Daoy (cell line): ENCODE measurements at places on chromosomes 1 and 21. TPM values are rescaled to one million over a fixed set of nuclear protein-coding genes. Genes with fewer than 3 reads are reported as not detected.

GRCh38 chr1:107535091-107535490 lies 394.3 kb downstream of the NTNG1 start:
- no peak for DNase-seq

The TEX50 gene
- total RNA-seq, result not detected in 2 replicates

GRCh38 chr1:117286145-117286544 lies 75.4 kb upstream of the VTCN1 start:
- DNase-seq, result no peak

The ERICH3 gene
- 0.06 TPM in 1 of 2 replicates, not detected in the other for total RNA-seq

DNA sequence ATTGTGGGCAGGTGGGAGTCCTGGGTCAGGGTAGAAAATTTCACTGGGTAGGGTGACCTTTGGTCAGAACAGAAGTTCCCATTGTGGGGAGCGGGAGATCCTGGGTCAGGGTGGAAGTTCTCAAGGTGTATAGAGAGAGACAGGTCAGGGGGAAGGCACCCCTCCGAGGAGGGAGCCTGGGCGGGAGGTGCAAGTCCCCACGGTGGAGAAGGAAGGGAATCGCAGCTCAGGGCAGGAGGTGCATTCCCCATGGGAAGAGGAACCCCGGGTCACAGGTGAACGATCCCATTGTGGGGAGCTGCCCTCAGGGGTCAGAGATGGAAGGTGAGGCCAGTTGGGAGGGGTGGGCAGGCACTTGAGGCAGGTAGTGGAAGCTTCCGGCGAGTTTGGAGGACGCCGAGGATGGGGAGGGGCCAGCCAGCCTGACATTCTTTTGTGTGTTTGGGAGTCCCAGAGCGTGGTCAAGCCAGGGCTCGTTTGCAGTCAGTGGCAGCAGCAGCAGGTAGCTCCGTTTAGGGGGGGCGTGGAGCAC lies 637 bp downstream of the LYPLA2 start:
- DNase-seq, result peak; percentile 56

- no peak for DNase-seq
These were observed 95.3 kb upstream of the ACTRT2 start for GRCh38 chr1:2925918-2926317.

The CD52 gene
- total RNA-seq, result not detected in 2 replicates

- DNase-seq, result no peak
These were observed 11.7 kb downstream of the LRIF1 start for GRCh38 chr1:110952031-110952430.

GRCh38 chr1:60875138-60875537 lies 207.2 kb upstream of the NFIA start:
- DNase-seq, result no peak

DNA sequence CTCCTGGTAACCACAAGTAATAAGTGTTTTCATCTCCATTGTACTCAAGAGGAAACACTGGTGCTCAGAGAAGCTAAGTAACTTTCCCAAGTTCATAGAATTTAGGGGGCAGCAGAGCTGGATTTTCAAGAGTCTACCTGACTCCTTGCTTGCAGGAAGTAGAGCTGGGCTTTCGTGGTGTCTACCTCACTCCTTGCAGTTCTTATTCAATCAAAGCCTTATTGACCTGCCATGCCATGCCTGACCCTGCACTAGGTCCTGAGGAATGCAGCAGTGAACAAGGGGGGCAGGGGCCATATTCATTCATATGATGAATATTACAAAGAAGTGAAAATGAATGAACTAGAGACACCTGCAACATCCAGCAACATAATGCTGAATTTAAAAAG lies 93.3 kb downstream of the GLIS1 start:
- no peak for DNase-seq

GRCh38 chr1:38818175-38818976 lies 41.2 kb downstream of the RRAGC start:
- DNase-seq, result peak; percentile 50

DNA sequence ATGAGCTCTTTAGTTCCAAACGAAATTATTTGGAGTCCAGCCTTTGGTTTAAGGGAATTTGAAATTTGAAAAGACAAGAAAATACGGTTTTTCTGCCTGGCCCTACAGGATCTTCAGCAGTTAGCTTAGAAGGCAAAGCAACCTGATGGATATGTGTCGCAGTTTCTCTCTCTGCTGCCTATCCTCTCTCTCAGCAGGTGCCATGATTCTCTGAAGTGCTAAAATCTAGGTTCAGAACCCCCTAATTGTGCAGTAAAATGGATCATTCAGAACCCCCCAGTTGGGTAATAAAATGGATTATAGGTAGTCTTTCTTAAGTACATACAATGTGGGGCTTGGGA lies 446 bp upstream of the DEPDC1 start:
- DNase-seq, result no peak

- DNase-seq, result no peak
These were observed 148.9 kb upstream of the CTTNBP2NL start for GRCh38 chr1:112247036-112247597.

GRCh38 chr1:36155408-36156328 lies at the start of gene MAP7D1:
Gene MAP7D1 (plus strand): TSS chr1:36156160. CDS start chr1:36156418, 258 bp downstream.
- peak; percentile 93 for DNase-seq

The CD247 gene
- total RNA-seq, result 0.63 and 1.5 TPM in 2 replicates
